ENCODE measurements at places on chromosomes 3 and 15. TPM values are rescaled to one million over a fixed set of nuclear protein-coding genes. Genes with fewer than 3 reads are reported as not detected.

GRCh38 chr15:33671456-33671855 lies 296.8 kb upstream of the CHRM5 start:
- H3K4me3 ChIP-seq, result no peak overlapping the region
- peaks cover 9% of the 10 kb centered on the region for H3K27me3 ChIP-seq
- no peaks in the 10 kb centered on the region for H3K36me3 ChIP-seq
- no peaks in the 10 kb centered on the region for H3K4me1 ChIP-seq
- no peak overlapping the region for H3K27ac ChIP-seq
- no peak for DNase-seq

DNA sequence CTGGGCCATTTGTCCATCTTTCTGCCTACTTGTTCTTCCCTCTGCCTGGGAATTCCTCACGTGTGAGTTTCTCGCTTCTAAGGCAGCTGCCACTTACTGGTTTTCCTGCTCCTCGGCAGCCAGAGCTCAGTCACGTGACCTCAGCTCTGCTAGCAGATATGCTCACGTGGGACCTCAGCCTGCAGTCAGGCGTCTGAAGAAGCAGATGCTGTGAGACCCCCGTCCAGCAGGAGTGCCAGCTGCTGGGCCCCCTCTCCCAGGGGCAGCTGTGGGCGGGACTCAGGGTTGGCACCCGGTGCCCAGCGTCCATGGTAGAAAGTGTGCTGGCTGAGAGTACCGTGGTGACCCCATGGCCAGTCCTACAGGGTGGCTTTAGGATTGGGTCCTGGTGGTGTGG lies 161.3 kb upstream of the TLE3 start:
- no peaks in the 10 kb centered on the region for H3K27me3 ChIP-seq
- peaks cover 50% of the 10 kb centered on the region for H3K4me1 ChIP-seq
- H3K27ac ChIP-seq, result peak overlapping the region; percentile 40
- DNase-seq, result peak; percentile 52

DNA sequence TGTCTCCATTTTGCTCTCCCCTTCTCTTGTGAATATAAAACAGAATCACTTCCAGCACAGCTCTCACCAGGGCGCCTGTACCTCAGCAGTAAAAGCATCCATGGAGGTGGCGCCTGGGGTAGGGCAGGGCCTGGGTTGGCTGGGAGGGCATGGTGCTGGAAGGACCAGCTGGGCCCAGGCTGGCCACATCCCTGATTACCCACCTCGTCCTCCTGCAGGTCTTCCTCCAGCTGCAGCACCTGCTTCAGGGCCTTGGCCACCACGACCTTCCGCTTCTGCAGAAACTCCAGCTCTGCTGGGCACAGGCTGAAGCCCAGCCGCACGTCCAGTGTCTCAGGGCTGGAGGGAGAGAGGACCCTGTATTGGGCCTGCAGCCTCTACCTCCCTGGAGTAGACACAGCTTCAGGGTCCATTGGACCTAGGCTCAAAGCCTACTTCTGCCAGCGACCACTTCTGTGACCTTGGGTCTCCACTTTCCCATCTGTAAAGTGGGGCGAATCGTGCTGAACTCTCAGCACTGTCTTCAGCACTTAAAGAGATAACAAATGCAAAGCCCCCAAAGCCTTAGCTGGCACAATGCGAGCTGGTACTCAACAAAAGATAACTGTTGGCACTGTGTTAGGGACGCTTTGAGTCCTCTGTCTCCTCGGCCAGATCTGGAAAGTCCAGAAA lies 23.8 kb downstream of the PLA2G4E start:
- H3K27ac ChIP-seq, result no peak overlapping the region
- no peaks in the 10 kb centered on the region for H3K27me3 ChIP-seq
- DNase-seq, result no peak
- H3K4me3 ChIP-seq, result no peak overlapping the region
- H3K36me3 ChIP-seq, result no peaks in the 10 kb centered on the region
- H3K4me1 ChIP-seq, result no peaks in the 10 kb centered on the region

GRCh38 chr15:34802803-34803750 lies 7.7 kb upstream of the ACTC1 start:
- peaks cover 19% of the 10 kb centered on the region for H3K27me3 ChIP-seq
- H3K27ac ChIP-seq, result no peak overlapping the region
- no peaks in the 10 kb centered on the region for H3K36me3 ChIP-seq
- no peak for DNase-seq

- no peak overlapping the region for H3K27ac ChIP-seq
- no peak for DNase-seq
- no peaks in the 10 kb centered on the region for H3K4me1 ChIP-seq
- no peaks in the 10 kb centered on the region for H3K27me3 ChIP-seq
- H3K36me3 ChIP-seq, result no peaks in the 10 kb centered on the region
These were observed 18.0 kb downstream of the ARL14 start for GRCh38 chr3:160695003-160695402.

DNA sequence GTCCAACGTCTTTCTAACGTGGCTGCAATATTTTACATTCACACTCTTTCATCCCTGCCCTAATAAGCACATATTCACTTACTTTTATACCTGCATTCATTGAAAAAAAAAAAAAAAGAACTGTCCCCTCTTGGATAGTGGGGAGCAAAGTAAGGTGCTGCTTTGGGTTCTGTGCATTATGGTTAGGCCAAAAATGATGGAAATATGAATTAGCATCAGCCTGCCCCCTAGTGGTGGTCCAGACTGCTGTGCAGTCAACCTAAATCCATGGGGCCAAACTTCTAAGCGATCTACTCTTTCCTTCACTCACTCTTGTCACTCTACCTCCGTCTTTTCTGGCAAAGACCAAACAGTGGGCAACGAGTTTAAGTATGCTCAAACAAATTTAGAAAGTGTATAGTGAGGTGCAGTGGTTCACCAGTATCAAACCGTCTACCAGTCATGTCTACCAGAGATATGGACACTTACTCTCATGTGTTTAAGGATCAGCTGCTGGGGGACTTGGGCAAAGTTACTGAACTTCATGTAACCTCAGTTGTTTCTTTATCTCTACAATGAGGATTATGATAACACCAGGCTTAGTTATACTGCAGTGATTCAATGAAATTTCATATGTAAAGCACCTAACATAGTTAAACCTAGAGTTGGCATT lies 61.5 kb upstream of the GRM7 start:
- H3K4me3 ChIP-seq, result no peak overlapping the region
- no peak overlapping the region for H3K27ac ChIP-seq
- no peaks in the 10 kb centered on the region for H3K36me3 ChIP-seq
- no peaks in the 10 kb centered on the region for H3K27me3 ChIP-seq
- no peaks in the 10 kb centered on the region for H3K4me1 ChIP-seq
- peak; percentile 3 for DNase-seq

CYP1A2 gene
- not detected for total RNA-seq

- H3K27me3 ChIP-seq, result no peaks in the 10 kb centered on the region
- no peak overlapping the region for H3K4me3 ChIP-seq
- no peaks in the 10 kb centered on the region for H3K4me1 ChIP-seq
- no peaks in the 10 kb centered on the region for H3K36me3 ChIP-seq
- H3K27ac ChIP-seq, result no peak overlapping the region
These were observed 360.0 kb upstream of the PROK2 start for GRCh38 chr3:72144773-72145505.

PIGZ gene
- total RNA-seq, result 0.61 TPM

VEPH1 gene
- not detected for total RNA-seq

DNA sequence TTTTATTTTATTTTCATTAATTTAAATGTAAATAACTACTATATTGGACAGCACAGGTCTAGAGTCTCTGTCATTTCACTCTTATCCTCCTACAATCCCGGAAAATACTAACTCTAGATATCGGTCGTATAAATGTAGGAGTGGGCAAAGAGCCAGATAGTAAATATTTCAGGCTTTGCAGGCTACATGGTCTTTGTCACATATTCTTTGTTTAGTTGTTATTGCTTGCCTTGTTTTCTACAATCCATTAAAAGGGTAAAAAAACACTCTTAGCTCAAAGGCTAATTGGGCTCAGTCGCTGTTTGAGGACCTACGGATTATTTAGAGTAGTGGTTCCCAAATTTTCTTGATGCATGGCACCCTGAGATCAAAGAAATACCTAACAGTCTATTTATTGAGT lies 1.7 kb downstream of the KNL1 start:
- H3K4me1 ChIP-seq, result peaks cover 10% of the 10 kb centered on the region
- H3K4me3 ChIP-seq, result no peak overlapping the region
- H3K36me3 ChIP-seq, result no peaks in the 10 kb centered on the region
- no peak for DNase-seq
- no peak overlapping the region for H3K27ac ChIP-seq

GRCh38 chr3:32403663-32404062 lies 12.0 kb downstream of the CMTM7 start:
- DNase-seq, result no peak
- peaks cover 69% of the 10 kb centered on the region for H3K4me1 ChIP-seq
- H3K27ac ChIP-seq, result no peak overlapping the region
- no peaks in the 10 kb centered on the region for H3K27me3 ChIP-seq
- H3K4me3 ChIP-seq, result no peak overlapping the region

FANCD2OS gene
- total RNA-seq, result not detected

GRCh38 chr3:115100806-115101205 lies 46.3 kb downstream of the ZBTB20 start:
- H3K4me1 ChIP-seq, result peaks cover 2% of the 10 kb centered on the region
- H3K27me3 ChIP-seq, result no peaks in the 10 kb centered on the region
- H3K36me3 ChIP-seq, result peaks cover 2% of the 10 kb centered on the region
- H3K4me3 ChIP-seq, result peak overlapping the region; percentile 46

- H3K36me3 ChIP-seq, result peaks cover 31% of the 10 kb centered on the region
- H3K27me3 ChIP-seq, result no peaks in the 10 kb centered on the region
- H3K4me3 ChIP-seq, result no peak overlapping the region
- H3K27ac ChIP-seq, result peak overlapping the region; percentile 78
- peaks cover 59% of the 10 kb centered on the region for H3K4me1 ChIP-seq
These were observed 40.5 kb downstream of the ZNF609 start for GRCh38 chr15:64500695-64501395.

DNA sequence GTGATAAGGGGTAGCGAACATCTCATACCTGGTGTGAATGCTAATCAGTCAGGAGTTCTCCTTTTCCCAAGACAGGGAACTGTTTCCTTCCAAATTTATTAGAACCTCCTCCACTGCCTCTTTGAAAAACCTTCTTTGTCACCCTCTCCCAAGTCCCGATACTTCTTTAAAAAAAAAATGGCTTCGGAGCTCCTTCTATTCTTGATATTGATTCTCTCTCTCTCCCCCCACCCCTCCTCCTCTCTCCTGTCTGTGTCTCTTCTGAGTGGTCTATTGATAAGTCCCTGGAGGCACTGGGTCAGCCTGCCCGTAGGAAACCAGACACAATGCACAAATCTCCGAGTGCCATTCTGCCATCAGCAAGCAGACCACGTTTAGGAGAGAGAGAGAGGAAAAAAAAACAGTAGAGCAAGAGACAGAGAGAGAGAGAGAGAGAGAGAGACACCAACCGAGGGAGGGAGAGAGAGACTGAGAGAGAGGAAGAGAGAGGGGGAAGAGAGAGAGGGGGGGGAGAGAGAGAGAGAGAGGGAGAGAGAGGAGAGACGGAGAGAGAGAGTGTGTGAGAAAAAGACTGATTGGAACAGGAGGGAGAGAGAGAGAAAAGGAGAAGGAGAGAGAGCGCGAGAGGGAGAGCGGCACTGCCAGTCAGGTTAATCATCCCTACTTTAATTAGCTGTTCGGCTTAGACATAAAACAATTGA lies 160.9 kb downstream of the TIGIT start:
- no peak overlapping the region for H3K4me3 ChIP-seq
- H3K27ac ChIP-seq, result no peak overlapping the region
- peaks cover 13% of the 10 kb centered on the region for H3K4me1 ChIP-seq
- no peak for DNase-seq
- H3K36me3 ChIP-seq, result no peaks in the 10 kb centered on the region

- no peaks in the 10 kb centered on the region for H3K36me3 ChIP-seq
- H3K4me3 ChIP-seq, result no peak overlapping the region
- H3K27me3 ChIP-seq, result no peaks in the 10 kb centered on the region
These were observed 9.7 kb upstream of the SLC6A20 start for GRCh38 chr3:45806072-45806471.

DNA sequence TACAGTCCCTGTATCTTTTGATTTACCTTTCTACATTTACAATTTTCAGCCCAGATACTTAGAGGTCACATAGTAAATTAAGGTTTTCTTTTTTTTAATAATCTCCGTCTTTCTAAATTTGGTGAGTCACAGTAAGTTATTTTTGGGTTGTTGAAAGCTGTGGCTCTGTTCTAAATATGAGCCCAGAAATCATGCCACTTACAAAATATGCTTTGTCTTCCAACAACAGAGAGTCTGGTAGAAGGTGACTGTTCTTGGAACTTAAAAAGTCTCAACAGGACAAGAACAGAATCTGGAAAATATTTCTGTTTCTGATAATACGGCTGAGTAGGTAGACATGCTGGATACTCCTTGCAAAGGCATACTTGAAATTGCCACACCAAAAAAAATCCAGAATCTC lies 16.0 kb downstream of the GOLGA8S start:
- H3K4me1 ChIP-seq, result no peaks in the 10 kb centered on the region
- H3K36me3 ChIP-seq, result no peaks in the 10 kb centered on the region
- no peaks in the 10 kb centered on the region for H3K27me3 ChIP-seq
- no peak for DNase-seq

- H3K27me3 ChIP-seq, result no peaks in the 10 kb centered on the region
- H3K36me3 ChIP-seq, result no peaks in the 10 kb centered on the region
- no peaks in the 10 kb centered on the region for H3K4me1 ChIP-seq
- no peak for DNase-seq
These were observed 296.2 kb downstream of the ZBTB20 start for GRCh38 chr3:114850898-114851297.
